ENCODE measurements at places on chromosomes 13 and 19.

GRCh38 chr13:23999424-23999823 lies 102.1 kb upstream of the C1QTNF9B start:
- H3K27ac ChIP-seq = no peak overlapping the region
- DNase-seq = no peak
- H3K4me3 ChIP-seq = no peak overlapping the region
- H3K4me1 ChIP-seq = no peaks in the 10 kb centered on the region
- H3K27me3 ChIP-seq = no peaks in the 10 kb centered on the region

- H3K4me1 ChIP-seq = no peaks in the 10 kb centered on the region
- DNase-seq = no peak
- no peaks in the 10 kb centered on the region for H3K36me3 ChIP-seq
- no peak overlapping the region for H3K4me3 ChIP-seq
- no peak overlapping the region for H3K27ac ChIP-seq
- H3K27me3 ChIP-seq = peaks cover 14% of the 10 kb centered on the region
Measured at GRCh38 chr13:94997126-94997525, 284.8 kb upstream of the SOX21 start.

DNA sequence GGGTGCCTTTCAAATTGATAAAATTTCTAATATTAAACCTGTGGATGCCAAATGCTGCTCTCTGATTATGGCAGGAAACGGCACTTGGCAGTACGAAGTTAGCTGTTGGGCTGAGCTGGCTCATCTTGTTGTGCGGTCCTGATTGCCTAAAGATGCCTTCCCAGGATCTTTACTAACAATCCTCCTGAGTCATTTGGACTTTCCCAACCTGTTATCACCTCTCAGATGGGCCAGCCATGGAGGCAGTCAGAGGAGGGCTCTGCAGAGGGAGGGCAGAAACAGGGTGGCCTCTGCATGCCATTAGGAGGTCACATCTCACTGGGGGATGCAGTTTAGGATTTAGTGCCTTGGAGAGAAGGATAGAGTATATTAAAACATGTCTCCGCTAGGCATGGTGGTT lies 27.3 kb downstream of the ALOX5AP start:
- H3K4me3 ChIP-seq = no peak overlapping the region
- no peaks in the 10 kb centered on the region for H3K27me3 ChIP-seq
- no peaks in the 10 kb centered on the region for H3K4me1 ChIP-seq
- H3K36me3 ChIP-seq = no peaks in the 10 kb centered on the region

- no peak overlapping the region for H3K27ac ChIP-seq
- peaks cover 10% of the 10 kb centered on the region for H3K36me3 ChIP-seq
- no peaks in the 10 kb centered on the region for H3K4me1 ChIP-seq
Measured at GRCh38 chr13:114077933-114078325, 54.5 kb downstream of the RASA3 start.

DNA sequence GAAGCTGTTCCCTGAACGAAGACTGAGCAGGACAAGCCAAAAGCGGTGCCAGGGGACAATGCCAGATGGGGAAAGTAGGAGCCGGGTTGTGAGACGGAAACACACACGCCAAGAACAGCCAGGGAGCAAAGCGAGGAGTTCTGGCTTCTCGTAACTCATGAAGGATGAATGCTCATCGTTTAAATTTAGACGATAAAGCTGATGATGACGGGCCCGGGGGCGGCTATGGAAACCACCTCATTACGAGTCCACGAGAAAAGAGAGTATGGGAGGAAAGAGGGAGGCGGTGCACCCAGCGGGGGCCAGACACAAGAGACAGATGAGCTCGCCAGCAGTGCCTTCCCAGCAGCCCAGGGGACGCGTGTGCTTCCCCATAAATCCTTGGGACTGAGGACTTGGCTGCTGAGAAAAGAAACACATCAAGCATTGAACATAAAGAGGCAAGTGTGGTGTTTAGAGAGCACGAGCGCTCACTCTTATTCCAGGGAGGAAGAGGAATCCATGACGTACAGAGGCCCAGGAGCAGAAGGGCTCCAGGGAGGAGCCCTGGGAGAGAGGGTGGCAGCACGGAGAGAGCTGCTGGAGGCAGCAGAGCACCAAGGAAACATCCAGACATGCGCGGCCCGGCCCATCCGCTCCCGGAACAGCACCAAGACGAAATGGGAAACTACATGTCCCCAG lies 70.7 kb downstream of the EPS15L1 start:
- no peak overlapping the region for H3K27ac ChIP-seq
- H3K36me3 ChIP-seq = peaks cover 68% of the 10 kb centered on the region
- H3K27me3 ChIP-seq = no peaks in the 10 kb centered on the region
- no peaks in the 10 kb centered on the region for H3K4me1 ChIP-seq

DNA sequence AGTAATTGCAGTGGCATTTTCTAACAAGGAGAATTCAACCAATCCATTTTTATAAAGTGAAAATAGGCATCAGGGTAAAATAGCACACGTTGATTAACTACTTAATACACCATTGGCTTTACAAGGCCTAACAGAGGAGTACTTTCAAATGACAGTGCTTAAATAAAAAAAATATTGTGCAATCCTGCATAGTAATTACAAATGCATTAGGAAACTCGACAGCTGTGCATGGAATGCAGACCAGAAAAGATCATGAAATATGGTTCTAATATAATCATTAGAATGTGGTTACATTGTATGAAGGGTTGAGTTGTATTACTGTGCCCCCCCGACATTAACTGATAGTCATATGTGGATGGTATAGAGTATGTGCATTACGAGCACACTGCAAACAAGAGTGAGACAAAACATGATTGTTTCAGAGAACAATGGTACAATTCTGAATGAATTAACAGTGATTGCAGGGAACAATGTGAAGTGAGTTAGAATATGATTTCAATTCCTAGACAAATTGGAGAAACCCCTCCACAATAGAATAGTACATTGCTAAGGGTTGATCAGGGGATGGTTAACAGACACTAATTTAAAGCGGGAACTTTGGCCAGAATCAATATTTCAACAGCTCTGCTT lies 270.6 kb downstream of the GPC5 start:
- no peak overlapping the region for H3K27ac ChIP-seq
- no peaks in the 10 kb centered on the region for H3K4me1 ChIP-seq
- DNase-seq = no peak
- H3K4me3 ChIP-seq = no peak overlapping the region
- no peaks in the 10 kb centered on the region for H3K27me3 ChIP-seq
- H3K36me3 ChIP-seq = no peaks in the 10 kb centered on the region

- H3K4me3 ChIP-seq = no peak overlapping the region
- no peak overlapping the region for H3K27ac ChIP-seq
- DNase-seq = no peak
- H3K27me3 ChIP-seq = no peaks in the 10 kb centered on the region
Measured at GRCh38 chr13:99378985-99379733, 72.0 kb upstream of the GPR183 start.
